Ascending aorta (tissue), 2 donors: ENCODE measurements at places on chromosomes 11 and 22. TPM values are rescaled to one million over a fixed set of nuclear protein-coding genes. Genes with fewer than 3 reads are reported as not detected.

The ZDHHC8 gene
- total RNA-seq = 35.5 TPM

DNA sequence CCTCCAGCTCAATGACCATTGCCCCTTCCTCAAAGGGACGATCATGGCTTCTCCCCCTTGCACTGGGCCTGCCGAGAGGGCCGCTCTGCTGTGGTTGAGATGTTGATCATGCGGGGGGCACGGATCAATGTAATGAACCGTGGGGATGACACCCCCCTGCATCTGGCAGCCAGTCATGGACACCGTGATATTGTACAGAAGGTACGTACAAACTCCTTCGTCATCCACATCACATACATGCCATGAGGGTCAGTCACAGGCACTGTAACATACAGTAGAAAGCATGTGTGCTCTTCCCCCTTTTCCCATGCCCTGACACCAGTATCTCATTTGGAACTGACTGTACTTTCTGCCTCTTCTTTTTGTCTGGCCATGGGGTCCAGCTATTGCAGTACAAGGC, 4.0 kb downstream of the TAF10 start:
- H3K4me1 ChIP-seq = peaks cover 25% of the 10 kb centered on the region
- DNase-seq = no peak
- H3K36me3 ChIP-seq = peaks cover 39% of the 10 kb centered on the region
- H3K4me3 ChIP-seq = peak overlapping the region; percentile 64
- no peaks in the 10 kb centered on the region for H3K27me3 ChIP-seq
- H3K27ac ChIP-seq = peak overlapping the region; percentile 97

DNA sequence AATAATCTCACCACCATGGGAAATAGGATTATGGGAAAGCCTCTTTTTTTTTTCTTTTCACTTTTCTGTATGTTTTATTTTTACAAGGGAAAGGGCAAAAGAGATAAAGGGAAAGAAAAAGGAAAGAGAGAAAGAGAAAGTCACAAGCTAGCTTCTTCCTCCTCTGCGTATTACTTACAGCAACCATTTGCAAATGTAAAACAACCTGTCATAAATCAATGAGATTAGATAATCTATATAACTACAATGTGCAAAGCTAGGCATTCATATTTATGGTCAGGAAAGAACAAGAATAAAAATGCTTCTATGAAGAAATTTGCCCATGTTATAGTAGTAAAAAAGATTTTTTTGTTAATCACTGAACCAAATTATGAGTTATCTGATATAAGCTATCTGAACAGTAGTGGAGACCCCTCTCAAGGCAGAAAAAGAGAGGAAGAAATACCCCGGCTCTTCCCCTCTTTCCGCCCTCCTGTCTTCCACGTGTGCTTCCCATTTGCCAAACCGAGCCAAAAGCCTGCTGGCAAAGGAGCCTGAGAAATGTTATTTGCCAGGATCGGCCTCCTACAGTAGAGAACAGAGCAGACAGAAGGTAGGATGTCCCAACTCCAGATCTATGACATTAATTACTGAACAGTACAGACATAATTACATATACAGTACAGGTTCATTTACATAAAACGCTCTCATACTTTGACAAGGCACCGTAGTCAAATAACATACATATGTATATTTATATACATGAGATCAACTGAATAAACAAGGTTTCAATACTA, 50.2 kb downstream of the ARHGAP32 start:
- no peaks in the 10 kb centered on the region for H3K36me3 ChIP-seq
- no peaks in the 10 kb centered on the region for H3K4me1 ChIP-seq
- H3K27me3 ChIP-seq = no peaks in the 10 kb centered on the region
- DNase-seq = no peak

- no peak overlapping the region for H3K4me3 ChIP-seq
- no peak for DNase-seq
- no peaks in the 10 kb centered on the region for H3K4me1 ChIP-seq
- no peaks in the 10 kb centered on the region for H3K27me3 ChIP-seq
Measured at GRCh38 chr11:134358165-134358855, 26.5 kb downstream of the GLB1L2 start.

GRCh38 chr11:94325681-94326080, 21.3 kb downstream of the IZUMO1R start:
- H3K36me3 ChIP-seq = no peaks in the 10 kb centered on the region
- DNase-seq = no peak
- H3K4me3 ChIP-seq = no peak overlapping the region
- H3K27ac ChIP-seq = no peak overlapping the region
- H3K4me1 ChIP-seq = no peaks in the 10 kb centered on the region
- no peaks in the 10 kb centered on the region for H3K27me3 ChIP-seq

DNA sequence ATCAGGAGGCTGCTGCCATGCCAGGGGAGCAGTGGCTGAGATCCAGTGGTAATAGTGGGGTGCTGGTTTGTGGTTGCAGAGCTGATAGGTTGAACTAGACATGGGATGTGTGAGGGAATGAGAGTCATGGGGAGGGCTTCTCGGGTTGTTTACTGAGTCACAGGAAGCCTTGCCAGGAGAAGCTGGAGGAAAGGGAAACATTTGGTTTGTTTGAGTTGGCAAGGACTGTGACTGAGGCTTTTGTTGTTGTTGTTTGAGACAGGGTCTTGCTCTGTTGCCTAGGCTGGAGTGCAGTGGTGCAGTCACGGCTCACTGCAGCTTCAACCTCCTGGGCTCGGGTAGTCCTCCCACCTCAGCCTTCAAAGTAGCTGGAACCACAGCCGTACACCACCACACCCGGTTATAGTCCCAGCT, 49.3 kb downstream of the CABIN1 start:
- peak; percentile 79 for DNase-seq
- no peaks in the 10 kb centered on the region for H3K27me3 ChIP-seq
- peak overlapping the region; percentile 47 for H3K27ac ChIP-seq
- peaks cover 19% of the 10 kb centered on the region for H3K4me1 ChIP-seq
- peaks cover 59% of the 10 kb centered on the region for H3K36me3 ChIP-seq

DNA sequence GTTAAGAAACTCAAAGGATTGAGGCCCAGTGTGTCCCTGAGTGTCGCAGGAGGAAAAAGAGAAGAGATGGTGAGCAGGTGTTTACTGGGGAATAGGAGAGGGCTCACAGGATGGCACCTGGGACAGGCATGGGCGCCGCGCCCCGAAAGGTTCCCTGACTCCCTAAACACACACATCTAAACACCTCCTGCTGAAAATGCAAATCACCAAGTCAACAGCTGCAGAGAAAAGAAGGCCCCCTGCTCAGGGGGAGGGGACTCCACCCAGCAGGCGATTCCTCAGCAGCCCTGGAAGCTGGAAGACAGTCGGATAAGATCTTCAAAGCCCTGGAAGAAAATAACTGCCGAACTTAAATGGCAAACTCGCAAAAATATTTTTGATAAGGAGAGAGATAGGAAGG, 377.2 kb downstream of the BRD1 start:
- no peaks in the 10 kb centered on the region for H3K27me3 ChIP-seq
- no peak overlapping the region for H3K27ac ChIP-seq
- no peak overlapping the region for H3K4me3 ChIP-seq
- no peaks in the 10 kb centered on the region for H3K4me1 ChIP-seq
- peak; percentile 12 for DNase-seq

The KIF18A gene
- not detected for total RNA-seq

DNA sequence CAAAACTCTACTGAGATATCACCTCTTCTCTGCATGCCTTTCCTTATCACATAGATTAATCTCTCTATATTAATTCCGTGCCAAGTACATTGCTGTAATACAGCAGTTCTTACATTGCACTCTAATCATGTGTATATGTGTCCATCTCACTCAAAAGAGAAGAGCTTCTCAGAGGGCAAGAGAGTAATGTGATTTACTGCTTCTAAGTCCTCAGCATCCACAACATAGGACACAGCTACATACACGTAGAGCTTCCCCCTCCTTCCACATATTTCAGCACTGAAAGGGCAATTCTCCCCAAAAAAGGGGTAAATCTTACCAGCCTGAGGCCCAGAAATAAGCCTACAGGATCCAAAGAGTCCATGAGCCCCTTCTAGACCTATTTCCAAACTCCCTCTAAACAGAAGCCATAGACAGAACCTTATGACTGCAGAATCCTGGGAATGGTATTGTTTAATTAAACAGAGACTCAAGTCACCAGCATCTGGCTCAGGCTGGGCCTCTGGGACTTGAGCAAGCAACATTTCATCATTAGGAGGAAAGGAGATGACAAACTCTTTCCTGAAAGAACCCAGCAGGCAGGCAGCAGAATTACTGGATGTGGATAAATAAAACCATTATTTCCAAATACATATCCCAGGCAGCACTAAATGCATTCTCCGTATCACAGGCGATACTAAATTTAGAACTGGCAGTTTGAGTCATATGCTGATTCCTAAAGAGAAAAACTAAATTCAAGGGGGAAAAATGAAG, 87.2 kb downstream of the KCNC1 start:
- no peak overlapping the region for H3K4me3 ChIP-seq
- H3K27me3 ChIP-seq = no peaks in the 10 kb centered on the region
- DNase-seq = peak; percentile 77
- peak overlapping the region; percentile 48 for H3K27ac ChIP-seq
- peaks cover 16% of the 10 kb centered on the region for H3K4me1 ChIP-seq

GRCh38 chr11:77236901-77237300, 64.6 kb downstream of the GDPD4 start:
- H3K36me3 ChIP-seq = no peaks in the 10 kb centered on the region
- no peak overlapping the region for H3K27ac ChIP-seq
- no peaks in the 10 kb centered on the region for H3K27me3 ChIP-seq
- no peaks in the 10 kb centered on the region for H3K4me1 ChIP-seq
- no peak overlapping the region for H3K4me3 ChIP-seq
- DNase-seq = no peak

- H3K27me3 ChIP-seq = no peaks in the 10 kb centered on the region
- no peak overlapping the region for H3K27ac ChIP-seq
- H3K36me3 ChIP-seq = no peaks in the 10 kb centered on the region
- H3K4me3 ChIP-seq = no peak overlapping the region
- no peaks in the 10 kb centered on the region for H3K4me1 ChIP-seq
Measured at GRCh38 chr22:27725661-27726060, 75.9 kb downstream of the MN1 start.
